CD8-positive, alpha-beta memory T cell (primary cell): ENCODE measurements at places on chromosomes 4 and X.

DNA sequence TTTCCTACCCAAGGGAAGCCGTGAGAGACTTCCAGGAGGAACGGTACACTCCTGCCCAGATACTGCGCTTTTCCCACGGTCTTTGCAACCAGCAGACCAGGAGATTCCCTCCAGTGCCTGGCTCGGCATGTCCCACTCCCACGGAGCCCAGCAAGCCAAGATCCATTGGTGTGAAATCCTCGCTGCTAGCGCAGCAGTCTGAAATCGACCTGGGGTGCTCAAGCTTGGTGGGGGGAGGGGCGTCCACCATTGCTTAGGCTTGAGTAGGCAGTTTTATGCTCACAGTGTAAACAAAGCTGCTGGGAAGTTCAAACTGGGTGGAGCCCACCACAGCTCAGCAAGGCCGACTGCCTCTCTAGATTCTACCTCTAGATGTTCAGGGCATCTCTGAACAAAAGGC lies 284.8 kb upstream of the FGF13 start:
- no peak for DNase-seq

- DNase-seq, result no peak
Observed at GRCh38 chrX:119398587-119398973, 556 bp upstream of the SLC25A43 start.

GRCh38 chrX:39121903-39122302 lies 320.6 kb downstream of the MID1IP1 start:
- DNase-seq, result no peak

DNA sequence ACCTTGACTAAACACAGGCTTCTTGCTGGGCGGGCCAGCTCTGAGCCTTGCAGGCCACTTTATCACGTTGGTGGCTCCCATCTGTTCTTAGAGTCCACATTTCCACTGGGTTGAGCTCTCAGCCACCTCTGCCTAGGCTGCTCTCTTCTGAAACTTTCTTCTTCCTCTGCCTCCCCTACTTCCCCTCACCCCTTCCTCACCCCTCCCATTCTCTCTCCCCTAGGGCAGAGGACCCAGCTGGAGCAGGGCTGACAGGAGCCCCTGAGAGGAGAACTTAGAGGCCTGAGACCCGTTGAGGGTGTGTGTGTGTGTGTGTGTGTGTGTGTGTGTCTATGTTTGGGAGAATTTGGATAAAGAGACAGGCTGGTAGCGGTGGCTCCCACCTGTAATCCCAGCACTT lies 19.9 kb upstream of the TMSB4X start:
- no peak for DNase-seq

DNA sequence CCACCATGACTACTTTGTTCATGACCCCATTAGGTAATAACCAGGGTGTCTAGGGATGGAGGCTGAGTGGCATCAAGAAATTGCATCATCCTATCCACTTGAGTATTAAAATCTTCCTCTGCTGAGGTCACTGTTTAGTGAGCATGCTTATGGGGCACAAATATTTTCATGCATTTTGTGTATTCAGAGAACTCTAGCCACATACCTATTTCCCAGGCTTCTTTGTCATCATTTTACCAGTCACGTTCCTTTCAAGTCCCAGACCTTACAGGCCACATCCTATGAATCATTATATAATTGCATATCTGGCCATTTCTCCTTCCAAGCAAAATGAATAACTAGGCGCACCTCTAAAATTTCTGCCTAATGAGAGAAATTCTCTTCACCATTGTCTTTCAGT lies 1882.9 kb upstream of the AGA start:
- no peak for DNase-seq

DNA sequence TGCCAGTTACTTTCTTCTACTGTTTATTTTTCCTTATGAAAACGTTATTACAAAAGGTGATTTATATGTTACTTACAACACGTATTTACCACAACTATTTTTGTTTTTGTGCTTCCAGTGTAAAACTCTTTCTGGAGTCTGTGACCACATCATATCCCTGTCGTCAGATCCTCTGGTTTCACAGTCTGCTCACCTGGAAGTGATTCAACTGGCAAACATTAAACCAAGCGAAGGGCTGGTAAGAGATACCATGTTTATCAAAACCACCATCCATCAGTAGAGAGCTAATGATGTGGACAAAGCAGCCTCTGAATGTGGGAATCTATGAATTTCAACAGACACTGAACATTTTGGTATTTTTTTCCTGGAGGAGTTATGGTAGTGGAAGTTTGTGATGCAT lies 116.1 kb downstream of the CNKSR2 start:
- DNase-seq, result no peak

GRCh38 chr4:84238247-84239090 lies 260.6 kb downstream of the NKX6-1 start:
- DNase-seq, result no peak

DNA sequence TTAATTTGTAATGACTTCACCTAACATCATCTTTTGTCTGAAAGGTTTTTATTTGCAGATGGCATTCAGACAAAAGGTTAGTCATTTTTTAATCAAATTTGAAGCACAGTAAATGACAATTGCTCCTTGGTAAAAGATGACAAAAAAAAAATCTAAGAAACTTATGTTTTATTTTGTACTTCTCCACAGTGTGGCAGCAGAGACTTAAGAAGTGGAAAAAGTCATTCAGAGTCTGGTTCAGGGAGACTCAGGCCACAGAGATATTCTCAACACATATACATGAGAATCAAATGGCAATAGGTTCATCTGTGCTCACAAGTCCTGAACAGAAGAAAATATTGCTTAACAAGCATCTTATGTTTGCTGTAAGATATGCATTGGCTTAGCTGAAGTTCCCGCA lies 436.2 kb downstream of the KCNIP4 start:
- no peak for DNase-seq

GRCh38 chr4:13700021-13700857 lies 72.7 kb upstream of the BOD1L1 start:
- no peak for DNase-seq

GRCh38 chr4:3313556-3314228 lies 20.9 kb downstream of the RGS12 start:
- DNase-seq, result no peak

DNA sequence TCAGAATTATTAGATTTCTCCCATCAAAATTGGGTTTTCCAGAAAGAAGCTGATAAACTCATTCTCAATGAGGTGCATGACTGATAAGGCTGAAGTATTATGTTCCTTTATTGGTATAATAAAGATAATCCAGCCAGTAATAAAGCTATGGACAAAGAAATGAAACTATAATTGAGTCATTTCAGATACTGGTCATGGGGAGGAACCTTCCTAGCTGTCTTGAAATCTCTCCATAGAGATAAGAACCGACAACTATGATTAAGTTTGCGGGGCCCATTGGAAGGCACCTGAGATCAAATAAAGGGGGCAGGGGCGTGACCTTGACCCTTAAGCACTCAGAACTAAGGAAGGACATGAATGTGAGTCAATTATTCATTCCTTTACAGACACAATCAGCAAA lies 47.8 kb downstream of the RAI2 start:
- no peak for DNase-seq

DNA sequence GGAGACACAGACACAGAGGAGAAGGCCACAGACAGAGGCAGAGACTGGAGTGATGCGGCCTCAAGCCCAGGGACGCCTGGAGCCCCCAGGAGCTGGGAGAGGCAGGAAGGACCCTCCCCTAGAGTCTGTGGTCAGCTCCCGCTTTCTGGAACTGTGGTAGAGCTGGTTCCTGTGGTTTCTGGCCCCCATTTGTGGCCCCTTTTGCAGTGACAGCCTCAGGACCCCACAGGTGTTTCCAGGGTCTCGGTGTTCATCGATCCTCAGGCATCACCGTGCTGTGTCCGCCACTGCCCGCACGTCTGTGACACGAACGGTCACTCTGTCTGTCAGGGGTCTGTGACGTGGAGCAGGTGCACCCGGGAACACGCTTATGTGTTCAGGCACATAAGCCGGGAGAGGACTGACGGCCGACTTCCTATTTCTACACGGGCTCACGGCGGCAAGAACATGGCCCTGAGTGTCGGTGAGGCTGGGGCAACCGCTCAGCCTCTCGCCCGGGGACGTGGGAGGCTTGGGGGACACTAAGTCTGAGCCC lies 7.9 kb downstream of the GTPBP6 start:
- no peak for DNase-seq

GRCh38 chr4:101708293-101709039 lies 82.1 kb upstream of the BANK1 start:
- DNase-seq, result no peak

DNA sequence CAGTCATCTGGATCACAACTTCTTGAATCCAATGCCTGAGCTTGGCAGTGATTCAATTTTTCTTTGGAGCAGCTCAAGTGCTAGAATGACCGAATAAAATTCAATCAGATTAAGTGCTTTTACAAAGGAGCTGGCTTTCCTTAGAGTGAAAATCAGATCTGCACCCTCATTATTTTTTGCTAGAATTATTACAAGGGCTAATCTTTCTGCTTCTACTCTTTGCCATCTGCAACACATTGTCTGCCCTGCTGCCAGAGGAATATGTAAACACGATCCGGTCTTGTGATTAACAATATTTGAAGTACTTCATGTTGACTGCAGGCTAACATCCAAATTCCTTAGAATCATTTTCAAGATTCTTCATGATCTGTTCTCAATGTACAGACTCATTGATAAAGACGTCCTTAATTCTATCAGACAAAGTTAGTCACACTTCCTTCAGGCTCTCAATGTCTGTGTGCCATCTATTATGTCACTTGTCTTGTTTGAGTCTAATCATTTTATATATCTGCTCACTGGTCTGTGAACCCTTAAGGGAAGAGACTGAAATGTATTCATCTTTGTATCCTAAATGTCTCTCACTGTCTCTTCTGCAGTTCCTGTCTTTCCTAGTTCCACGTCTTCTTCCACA lies 531.2 kb downstream of the GALNTL6 start:
- DNase-seq, result no peak

GRCh38 chr4:130393642-130394041 lies 1297.7 kb downstream of the C4orf33 start:
- no peak for DNase-seq
